ENCODE measurements at places on chromosomes 6 and 20.
A peak's percentile ranks its signal among the peaks of the same experiment; 100 is the strongest.

DNA sequence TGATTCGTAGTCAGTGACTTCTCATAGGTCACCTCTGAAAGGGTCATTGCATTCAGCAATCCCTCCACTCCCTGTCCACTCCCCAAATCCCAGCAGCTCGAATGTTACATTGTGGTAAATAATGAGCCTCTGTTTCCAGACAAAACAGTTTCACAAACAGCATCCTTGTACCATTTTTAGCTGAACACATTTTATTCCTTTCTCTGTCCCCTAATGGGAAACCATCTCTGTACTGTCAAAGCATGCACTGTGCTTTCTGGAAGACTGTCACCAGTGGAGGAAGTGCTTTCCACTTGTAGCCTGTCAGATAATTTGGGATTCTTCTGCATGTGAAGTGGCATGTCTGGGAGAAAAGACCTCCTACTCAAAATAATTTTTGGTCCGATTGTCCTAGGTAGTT lies 82.0 kb downstream of the SLC35F1 start:
- no peak for DNase-seq

GRCh38 chr6:161424421-161424820 lies 150.6 kb upstream of the AGPAT4 start:
- no peak for DNase-seq

DNA sequence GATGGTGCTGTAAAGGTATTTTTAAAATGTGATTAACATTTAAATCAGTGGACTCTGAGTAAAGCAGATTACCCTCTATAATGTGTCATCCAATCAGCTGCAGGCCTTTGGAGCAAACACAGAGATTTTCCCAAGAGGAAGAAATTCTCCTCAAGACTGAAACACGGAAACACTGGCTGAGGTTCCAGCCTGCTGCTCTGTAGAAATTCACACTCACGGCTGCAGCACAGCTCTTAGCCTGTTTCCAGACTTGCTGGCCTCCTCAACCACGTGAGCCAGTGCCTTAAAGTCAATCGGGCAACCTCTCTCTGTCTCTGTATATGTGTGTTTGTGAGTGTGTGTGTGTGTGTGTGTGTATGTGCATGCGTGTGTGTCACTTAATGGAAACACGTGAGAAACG lies 41.1 kb downstream of the PDE10A start:
- DNase-seq, result no peak

DNA sequence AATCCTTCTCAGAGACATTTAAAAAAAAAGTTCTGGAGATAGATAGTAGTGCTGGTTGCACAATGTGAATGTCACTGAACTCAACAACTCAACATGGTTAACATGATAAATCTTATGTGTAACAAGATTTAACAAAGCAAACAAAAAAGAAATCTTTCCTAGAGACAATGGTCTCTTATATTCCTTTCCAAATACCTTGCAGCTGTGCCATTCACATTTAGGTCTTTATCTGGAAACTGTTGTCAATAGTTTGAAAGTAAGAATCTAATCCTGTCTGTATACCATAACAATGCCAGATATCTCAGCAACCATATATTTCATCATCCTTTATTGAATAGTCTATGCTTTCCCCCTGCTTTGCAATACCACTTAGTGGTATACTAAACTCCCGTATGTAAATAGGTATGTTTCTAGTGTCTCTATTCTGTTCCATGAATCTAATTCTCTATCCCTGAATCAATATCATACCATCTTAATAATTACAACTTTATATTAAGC lies 2.1 kb downstream of the SERAC1 start:
- DNase-seq, result no peak

DNA sequence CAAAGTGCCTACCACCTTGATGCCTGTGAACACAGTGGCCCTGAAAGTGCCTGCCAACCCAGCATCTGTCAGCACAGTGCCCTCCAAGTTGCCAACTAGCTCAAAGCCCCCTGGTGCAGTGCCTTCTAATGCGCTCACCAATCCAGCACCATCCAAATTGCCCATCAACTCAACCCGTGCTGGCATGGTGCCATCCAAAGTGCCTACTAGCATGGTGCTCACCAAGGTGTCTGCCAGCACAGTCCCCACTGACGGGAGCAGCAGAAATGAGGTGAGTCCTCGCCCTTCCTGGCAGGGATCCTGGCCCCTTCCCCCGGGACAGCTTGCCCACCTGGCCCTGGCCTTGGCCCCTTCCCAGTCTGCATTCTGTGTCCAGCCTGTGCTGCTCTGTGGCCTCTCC lies 17.9 kb downstream of the MAVS start:
- DNase-seq, result no peak

GRCh38 chr6:129490521-129491255 lies 219.3 kb downstream of the ARHGAP18 start:
- DNase-seq, result peak; percentile 89

DNA sequence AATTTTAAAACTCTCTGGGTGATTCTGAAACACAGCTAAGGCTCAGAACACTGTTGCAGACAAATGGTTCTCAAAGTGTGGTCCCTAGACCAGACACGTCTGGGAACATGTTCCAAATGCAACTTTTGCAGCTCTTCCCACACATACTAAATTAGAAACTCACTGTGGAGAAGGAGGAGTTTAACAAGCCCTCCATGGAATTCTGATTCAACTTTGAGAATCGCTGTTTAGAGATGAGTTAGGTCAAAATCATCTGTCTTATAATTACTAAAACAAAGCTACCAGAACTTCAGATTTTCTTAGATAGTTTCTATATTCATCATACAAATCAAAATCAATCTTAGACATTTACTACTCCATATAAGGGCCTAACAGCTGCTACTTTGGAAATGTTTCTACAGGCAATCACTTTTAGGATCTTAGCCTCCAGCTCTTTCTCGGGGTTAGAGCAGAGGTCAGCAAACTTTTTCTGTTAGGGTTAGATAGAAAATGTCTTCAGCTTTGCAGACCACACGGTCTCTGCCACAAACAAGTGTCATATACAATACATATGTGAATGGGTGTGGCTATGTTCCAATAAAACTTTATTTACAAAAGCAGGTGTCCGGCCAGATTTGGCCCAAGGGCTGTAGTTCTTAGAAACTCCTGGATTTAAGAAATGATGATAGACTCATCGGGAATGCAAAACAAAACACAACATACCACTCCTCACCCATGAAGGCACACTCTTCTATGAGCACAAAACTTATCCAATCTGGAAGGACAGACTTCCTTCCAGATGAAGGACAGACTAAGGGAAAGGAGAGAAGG lies 50.0 kb upstream of the ARHGAP18 start:
- no peak for DNase-seq

GRCh38 chr20:22423190-22423832 lies 161.1 kb downstream of the FOXA2 start:
- DNase-seq, result no peak

DNA sequence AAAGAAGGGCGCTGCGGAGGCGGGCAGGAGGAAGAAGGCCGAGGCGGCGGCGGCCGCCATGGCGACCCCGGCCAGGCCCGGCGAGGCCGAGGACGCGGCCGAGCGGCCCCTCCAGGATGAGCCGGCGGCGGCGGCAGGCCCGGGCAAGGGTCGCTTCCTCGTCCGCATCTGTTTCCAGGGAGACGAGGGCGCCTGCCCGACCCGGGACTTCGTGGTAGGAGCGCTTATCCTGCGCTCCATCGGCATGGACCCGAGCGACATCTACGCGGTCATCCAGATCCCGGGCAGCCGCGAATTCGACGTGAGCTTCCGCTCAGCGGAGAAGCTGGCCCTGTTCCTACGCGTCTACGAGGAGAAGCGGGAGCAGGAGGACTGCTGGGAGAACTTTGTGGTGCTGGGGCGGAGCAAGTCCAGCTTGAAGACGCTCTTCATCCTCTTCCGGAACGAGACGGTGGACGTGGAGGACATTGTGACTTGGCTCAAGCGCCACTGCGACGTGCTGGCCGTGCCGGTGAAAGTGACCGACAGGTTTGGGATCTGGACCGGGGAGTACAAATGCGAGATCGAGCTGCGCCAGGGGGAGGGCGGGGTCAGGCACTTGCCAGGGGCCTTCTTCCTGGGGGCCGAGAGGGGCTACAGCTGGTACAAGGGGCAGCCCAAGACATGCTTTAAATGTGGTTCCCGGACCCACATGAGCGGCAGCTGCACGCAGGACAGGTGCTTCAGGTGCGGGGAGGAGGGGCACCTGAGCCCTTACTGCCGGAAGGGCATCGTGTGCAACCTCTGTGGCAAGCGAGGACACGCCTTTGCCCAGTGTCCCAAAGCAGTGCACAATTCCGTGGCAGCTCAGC lies 780 bp downstream of the ZCCHC3 start:
- DNase-seq, result peak; percentile 18

DNA sequence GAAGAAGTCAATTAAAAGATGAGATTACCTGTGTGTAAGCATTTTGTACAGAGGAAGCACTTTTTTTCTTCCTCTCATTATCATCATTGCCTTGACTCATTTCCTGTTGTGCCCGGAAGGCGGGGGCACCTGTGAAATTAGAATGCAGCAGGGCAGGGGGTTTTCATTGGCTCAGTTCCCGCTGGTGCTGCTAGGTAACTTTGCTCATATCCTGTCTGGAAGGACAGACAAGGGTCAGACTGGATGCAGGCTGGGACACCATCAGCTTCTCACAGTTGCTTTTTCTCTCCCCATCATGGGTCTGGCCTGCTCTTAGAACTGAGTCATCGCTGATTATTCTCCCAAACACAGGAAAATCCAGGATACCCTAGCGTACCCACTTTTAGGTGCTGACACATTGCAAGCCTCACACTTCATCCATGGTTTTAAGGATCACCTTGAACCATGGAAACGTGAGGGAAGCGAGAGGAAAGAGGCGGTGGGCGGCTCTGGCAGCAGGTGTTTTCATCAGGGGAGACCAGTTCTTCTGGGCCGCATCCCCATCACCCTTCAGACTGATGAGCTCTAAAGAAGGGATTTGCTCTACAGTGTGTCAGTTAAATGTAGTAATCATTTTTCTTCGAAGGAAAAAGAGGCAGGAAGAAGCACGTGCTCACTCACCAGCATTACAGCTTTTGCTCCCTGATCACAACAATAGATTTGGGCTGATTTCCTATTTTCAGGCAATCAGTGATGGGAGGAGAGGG lies 195.7 kb upstream of the SASH1 start:
- DNase-seq, result peak; percentile 68

DNA sequence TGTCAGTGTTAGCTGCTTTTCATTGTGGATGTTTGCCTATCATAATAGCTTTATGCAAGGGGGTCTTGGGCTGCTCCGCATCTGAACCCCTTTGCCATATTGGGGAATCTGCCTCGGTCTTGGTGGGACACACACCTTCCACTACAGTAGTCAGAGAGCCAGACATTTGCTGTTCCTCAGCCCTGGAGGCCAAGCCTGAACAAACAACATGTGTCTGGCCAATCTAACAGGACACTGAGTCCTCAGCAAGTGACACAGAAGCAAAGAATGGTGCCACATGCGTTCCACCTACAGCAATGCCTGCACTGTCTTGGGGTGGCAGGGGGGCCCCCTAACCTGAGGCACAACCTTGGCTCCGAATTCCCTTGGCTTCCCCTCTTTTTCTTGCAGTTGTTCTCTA lies 243.9 kb downstream of the LY86 start:
- DNase-seq, result no peak

GRCh38 chr20:1802385-1803060 lies 92.7 kb upstream of the SIRPA start:
- peak; percentile 33 for DNase-seq

GRCh38 chr20:60300374-60300773 lies 342.2 kb downstream of the CDH26 start:
- DNase-seq, result no peak

GRCh38 chr6:37994223-37994622 lies 174.7 kb downstream of the ZFAND3 start:
- no peak for DNase-seq

DNA sequence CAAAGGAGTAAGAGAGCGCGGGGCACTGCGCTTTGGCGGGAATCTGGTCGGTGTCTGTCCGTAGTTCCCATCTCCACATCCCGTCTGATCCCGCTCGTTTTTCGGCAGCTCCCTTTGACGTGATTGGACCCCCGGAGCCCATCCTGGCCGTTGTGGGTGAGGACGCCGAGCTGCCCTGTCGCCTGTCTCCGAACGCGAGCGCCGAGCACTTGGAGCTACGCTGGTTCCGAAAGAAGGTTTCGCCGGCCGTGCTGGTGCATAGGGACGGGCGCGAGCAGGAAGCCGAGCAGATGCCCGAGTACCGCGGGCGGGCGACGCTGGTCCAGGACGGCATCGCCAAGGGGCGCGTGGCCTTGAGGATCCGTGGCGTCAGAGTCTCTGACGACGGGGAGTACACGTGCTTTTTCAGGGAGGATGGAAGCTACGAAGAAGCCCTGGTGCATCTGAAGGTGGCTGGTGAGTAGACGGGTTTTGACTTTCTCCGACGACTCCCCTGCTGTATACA lies 1.4 kb downstream of the BTN1A1 start:
- DNase-seq, result peak; percentile 66

- no peak for DNase-seq
Observed at GRCh38 chr6:15876406-15876805, 213.6 kb upstream of the DTNBP1 start.

DNA sequence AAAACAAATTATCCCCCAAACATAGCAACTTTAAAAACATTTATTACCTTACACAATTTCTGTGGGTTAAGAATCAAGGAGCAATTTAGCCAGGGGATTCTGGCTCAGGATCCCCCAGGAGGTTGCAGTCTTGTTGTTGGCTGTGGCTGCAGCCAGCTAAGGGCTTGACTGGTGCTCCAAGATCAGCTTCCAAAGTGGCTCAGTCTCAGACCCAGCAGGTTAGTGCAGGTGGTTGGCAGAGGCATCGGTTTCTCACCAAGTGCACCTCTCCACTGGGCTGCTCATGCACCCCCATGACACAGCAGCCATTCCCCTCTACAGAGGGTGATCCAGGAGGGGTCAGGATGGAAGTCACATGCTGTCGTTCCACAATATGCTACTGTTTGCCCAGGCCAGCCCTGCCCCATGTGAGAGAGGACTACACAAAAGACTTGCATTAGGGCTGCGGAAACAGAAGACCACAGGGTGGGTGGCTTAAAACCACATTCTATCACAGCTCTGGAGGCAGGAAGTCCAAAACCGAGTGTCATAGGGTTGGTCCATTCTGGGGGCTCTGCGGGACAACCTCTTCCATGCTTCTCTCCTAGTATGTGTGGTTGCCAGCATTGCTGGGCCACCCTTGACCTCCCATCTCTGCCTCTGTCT lies 125.8 kb downstream of the C6orf118 start:
- no peak for DNase-seq

DNA sequence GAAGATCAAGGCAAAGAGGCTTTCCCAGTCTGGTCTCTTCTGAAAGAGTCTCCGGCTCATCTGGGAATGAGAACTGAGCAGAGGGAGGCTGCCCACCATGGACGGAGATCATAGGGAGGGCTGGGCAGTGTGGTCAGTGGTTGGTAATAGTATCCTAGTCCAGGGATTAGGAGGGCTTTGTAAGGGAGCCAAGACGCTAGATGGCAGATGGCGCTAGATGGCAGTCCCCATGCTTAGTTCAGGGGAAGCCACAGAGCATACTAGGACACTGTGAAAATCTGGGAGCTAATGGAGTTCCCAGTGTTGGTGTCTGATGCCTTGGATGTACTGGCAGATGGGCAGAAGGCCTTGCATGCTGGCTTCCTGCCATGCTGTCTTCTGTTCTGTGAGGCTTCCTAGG lies 21.7 kb upstream of the DAAM2 start:
- DNase-seq, result no peak

- no peak for DNase-seq
Observed at GRCh38 chr6:89118931-89119330, 1.1 kb upstream of the SRSF12 start.

- no peak for DNase-seq
Observed at GRCh38 chr20:48102076-48102787, 317.0 kb upstream of the SULF2 start.

Measured in CD8-positive, alpha-beta T cell (primary cell).